Transverse colon (tissue), 4 donors: ENCODE measurements at places on chromosomes 6 and 20.
A peak's percentile ranks its signal among the peaks of the same experiment; 100 is the strongest.

GRCh38 chr20:5947276-5947675 is 3.1 kb downstream of the TRMT6 start:
- DNase-seq: no peak

- no peak for DNase-seq
These were observed 413.8 kb upstream of the FLRT3 start for GRCh38 chr20:14751191-14751590.

- no peak for DNase-seq
These were observed 503.5 kb upstream of the CITED2 start for GRCh38 chr6:139877828-139878405.

DNA sequence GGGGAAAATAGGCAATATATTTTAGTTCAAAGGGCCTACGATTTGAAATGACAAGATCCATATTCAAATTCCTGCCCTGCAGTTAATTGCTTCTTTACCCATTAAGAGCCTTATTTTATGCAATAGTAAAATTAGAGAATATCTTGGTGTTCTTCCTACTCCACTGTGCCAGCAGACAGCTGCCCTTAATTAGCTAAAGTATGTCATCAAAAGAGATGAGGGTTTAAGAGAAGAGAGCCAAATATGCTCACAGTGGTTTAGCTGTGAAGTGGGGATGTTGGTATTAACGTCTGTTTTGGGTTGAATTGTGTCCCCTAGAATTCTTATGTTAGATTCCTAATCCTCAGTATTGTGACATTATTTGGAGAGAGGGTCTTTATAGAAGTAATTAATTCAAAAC is 148.1 kb downstream of the MOXD1 start:
- no peak for DNase-seq

DNA sequence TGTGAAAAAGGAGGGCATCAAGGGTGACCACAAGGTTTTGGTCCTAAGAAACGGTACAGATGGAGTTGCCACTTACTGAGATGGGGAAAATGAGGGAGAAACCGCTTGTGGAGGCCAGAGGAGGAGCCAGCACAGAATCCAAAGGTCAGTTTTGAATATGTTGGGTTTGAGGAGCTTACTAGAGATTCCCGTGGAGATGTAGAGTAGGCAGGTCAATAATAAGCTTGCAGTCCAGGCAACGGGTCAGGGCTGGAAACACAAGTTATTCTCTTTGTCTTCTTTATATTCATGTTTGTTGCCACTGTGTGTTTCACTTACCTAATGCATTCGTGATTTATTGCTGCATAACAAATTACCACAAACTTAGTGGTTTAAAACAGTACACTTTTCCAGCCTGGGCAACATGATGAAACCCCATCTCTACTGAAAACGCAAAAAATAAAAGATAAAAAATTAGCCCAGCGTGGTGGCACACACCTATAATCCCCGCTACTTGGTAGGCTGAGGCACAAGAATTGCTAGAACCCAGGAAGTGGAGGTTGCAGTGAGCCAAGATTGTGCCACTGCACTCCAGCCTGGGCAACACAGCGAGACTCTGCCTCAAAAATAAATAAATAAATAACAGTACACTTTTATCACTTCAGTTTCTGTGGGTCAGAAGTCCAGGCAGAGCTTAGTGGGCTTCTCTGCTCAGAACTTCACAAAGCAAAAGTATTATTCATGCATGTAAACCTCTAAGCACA is 2.7 kb upstream of the BTN3A2 start:
- no peak for DNase-seq

DNA sequence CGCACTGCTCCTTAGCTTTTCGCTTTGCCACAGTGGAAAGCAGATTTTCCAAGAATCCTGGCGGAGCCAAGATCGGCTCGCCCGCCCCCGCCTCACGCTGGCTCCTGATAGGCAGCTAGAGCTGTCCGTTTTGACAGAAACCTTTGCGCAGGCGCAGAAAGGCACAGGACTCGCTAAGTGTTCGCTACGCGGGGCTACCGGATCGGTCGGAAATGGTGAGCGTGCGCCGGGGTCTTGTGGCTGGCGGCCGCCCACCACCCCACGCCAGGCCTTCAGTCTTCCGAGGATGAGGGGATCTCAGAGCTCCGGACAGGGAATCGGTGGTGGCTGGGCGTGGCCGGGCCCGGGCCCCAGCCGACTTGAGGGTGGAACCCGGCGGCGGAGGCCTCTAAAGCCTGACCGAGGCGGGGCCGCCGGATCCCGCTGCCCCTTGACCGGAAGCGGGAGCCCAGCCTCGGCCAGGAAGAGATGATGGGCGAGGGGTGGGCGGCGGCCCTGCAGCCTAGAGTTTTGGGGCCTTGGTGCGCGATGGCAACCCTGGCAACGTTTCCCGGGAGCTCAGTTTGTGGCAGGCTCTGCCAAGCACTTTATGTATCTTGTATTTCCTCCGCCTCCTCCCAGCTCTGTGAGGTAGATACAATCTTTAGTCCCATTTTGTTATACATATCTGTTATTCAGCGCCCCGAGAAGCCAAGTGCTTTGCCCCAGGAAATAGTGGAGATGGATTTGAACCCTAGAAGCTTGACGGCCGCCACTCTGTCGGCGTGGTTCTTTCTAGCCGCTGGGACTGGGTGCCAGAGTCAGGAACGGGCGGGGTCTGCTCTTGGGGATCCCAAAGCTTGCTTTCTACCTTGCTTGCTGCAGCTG is at the start of gene DYNLRB1:
Gene DYNLRB1 (plus strand): TSS at position 176 of the 867 bp plus-strand sequence. CDS start 37 bp downstream, at position 213.
- peak; percentile 98 for DNase-seq

DNA sequence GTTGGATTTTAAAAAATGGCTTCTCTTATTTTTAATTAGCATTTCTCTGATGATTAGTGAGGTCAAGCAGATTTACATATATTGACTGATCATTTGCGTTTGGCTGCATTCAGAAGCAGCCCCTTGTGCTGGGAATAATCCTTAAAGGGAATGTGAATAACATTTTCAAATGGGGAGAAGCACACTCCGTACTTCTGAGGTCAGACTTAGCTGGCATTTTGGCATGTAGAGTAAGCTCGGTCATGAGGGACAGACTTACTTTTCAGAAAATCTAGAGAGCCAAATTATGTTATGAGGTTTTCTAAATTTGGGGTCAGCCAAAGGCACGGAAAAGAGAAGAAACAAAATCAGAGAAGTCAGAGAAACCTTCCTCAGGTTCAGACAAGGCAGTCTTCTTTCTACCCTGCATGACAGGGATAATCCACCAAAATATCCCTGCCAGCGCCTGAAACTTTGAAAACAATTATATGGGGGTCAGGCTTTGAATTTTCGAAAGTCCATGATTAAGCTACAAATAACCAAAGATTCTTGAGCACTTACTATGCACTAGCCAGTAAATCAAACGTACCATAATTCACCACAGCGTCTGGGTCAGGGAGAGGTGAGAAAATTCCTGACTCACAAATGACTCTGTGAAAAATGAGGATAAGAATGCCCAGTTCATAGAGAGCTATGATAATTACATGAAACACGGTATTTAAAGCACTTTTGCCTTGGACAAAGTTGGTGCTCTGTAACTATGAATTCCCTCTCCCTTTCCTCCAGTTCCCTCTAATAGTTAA is 44.9 kb downstream of the ADAT2 start:
- DNase-seq: no peak

DNA sequence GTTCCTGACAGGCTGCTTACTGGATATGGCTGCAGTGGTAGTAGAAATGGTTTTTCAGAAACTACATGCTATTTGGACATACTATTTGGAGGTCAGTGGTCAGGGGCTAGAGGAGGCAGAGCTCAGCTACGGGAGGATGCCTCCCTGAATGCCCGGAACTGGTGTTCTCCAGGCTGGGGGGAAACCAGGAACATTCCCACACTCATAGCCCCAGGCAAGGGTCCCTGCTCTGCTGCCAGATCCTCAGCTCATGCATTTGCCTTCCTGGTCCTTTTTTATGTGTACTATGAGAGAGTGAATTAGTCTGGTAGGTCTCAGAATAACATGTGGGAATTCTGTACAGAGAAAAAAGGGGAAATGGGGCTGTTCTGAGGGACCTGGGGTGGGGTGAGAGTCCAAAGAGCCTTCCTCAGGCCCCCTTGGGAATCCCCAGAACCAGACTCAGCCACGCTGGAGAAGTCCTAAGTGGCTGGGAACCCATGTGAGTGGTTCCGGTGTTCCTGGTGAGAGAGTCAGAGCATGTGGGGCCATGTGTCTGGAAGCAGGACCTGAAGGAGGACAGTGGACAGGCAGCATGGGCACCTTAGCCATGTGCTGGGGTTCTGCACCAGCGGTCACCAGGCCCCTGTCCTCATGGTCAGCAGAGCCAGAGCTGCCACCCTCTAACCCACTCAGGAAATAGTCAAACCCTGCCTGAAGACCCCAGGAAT is 58.0 kb upstream of the MYL9 start:
- DNase-seq: no peak

DNA sequence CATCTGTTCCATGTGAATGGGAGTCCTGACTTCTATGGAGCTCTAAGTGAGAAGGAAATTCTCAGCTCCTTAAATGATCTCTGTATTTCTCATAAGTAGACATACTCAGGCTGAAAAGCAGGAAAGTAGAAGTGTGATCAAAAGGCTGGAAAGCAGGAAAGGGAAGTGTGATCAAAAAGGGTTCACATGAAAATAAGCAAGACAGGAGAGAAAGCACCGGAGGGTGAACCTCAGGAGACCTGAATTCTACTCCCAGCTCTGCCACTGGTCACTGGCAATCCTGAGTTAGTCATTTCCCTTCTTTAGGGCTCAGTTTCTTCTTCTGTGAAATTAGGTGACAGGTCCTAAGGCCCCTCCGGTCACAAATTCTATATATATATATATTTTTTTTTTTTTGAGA is 55.5 kb upstream of the TRERF1 start:
- no peak for DNase-seq

DNA sequence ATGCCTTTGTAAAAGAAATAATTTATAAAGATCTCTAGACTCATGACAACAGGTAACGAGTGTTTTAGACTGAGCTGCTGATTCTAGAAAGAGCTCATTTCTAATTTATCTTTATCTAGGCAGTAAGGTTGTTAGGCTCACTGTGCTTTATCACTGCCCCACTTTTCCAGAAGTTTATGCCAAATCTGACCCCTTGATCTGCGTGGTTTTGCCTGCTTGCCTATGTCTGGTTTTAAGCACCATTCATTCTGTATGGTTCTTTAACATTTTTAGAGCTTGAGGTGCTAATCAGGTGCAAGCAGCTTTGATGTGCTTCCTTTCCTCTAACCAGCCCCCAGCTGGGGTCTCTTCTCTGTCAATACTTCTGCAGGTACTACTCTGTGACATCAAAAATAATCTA is 49.7 kb upstream of the GCLC start:
- DNase-seq: no peak

DNA sequence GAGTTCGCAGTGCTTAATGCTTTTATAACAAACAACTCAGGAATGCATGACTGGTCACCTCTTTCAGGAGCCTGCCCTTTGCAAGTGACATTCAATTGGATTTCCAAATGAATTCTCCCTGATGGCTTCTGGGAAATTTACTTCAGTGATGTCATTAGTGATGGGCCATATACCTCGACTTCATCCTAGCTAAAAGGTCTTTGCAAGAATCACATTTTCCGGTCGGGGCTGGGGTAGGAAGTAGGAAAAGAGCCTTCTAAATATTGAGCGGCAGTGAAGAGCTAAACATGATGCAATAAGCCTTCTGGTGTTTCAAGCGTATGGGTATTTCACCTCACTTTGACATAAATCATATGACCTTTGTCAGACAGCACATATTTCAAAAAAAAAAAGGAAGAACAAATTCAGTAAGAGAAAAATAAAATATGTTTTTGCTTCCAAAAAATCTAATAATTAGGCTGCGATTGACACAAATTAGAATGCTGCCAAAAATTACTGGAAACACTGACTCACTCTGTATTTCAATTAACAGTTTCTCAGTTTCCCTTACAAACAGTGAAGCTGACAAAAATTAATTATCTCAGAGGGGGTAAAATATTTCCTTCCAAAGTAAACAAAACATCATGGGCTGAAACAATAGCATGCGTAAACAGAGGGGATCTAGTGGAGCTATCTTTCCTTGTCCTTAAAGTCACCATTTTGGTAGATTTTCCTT is 39.8 kb downstream of the ADTRP start:
- DNase-seq: no peak

- no peak for DNase-seq
These were observed 2.0 kb upstream of the COL10A1 start for GRCh38 chr6:116127771-116128493.

DNA sequence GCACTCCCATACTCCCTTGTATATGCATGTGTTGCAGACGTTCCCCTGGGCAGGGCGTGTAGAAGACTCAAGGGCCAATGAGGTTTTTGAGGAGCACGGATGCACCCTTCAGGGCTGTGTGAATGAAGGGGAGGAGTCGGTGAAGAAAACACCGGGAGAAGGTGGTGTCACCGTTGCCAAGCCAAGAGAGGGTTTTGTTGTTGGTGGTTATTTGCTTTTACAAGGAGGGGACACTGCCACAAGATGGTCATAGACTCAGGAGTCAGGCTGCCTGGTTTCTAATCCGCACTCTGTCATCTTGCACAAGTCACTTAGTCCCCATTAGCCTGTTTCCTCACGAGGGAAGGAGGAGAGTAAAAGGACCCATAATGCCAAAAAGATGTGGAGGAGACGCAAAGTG is 124.0 kb downstream of the PXDC1 start:
- DNase-seq: no peak

GRCh38 chr6:119026822-119027221 is 51.6 kb downstream of the FAM184A start:
- no peak for DNase-seq

DNA sequence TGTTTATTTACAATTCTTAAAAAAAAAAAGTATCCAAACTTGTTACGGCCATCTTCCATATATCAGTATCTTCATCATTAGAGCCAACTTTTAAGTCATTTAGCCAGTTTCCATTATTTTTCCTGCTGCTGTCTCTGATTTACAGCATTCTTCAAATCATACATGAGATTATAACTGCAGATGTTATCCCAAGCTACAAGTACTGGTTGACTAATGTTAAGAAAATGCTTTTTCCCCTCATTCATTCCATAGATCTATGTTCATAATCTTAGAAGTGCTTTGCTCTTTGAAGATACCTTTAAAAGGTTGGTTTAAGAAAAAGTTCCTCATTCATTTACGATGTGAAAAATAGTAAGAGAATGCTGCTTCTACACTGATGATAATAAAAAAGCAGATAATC is 158.7 kb downstream of the RNGTT start:
- no peak for DNase-seq

- no peak for DNase-seq
These were observed 154.5 kb downstream of the MYLK4 start for GRCh38 chr6:2596222-2596621.

GRCh38 chr20:19929481-19930145 is 87.5 kb upstream of the NAA20 start:
- no peak for DNase-seq

- peak; percentile 19 for DNase-seq
These were observed 18.0 kb upstream of the PACSIN1 start for GRCh38 chr6:34447910-34448309.

GRCh38 chr20:8432435-8433148 is 300.5 kb downstream of the PLCB1 start:
- no peak for DNase-seq

DNA sequence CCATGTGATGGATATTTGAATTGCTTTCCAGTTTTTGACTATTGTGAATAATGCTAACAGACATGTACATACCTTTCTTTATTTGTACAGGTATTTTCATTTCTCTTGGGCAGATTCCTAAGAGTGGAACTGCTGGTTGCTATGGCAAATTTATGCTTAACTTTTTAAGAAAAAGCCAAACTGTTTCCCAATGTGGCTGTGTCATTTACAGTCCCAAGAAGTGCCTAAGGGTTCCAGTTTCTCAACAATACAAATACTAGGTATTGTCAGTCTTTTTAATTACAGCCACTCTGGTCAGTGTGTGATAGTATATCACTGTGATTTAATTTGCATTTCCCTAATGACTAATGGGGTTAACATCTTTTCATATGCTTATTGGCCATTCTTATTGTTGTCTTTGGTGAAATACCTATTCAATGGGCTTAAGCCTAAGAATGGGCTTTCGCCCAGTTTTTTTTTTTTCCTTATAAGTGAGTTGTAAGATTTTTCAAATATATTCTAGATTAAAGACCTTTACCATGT is 10.3 kb downstream of the REPS1 start:
- no peak for DNase-seq
